ENCODE measurements at places on chromosomes 5 and 9.

DNA sequence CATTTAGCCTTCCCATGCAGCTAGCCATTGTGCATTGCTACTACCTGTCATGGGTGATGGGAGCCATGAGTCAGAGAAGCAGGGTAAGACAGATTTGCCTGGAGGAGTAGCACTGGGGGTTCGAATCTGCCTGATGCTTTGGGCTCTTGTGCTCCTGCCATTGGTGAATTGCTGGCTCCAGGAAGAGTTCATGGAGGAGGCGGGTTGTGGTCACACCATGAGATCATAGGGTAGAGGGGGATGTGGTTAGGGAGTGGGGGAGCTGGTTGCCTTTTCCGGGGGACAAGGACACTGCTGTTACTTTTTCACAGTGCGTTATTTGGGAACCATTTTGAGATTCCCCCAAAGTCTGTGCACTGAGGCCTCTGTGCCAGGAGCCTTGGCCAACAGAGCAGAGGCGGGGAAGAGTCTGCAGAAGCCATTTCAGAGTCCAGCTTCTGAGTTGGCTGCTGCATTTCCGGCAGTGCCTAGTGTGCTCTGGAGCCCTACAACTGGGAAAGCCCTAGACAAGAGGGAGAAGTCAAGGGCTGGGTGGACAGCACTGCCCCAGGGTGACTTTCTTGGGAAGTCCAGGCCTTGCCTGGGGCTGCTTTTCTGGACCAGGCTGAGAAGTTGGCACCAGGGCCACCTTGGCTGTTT is 6.2 kb downstream of the ANGPTL2 start:
- no peaks in the 10 kb centered on the region for H3K27me3 ChIP-seq
- no peak for DNase-seq
- no peak overlapping the region for H3K27ac ChIP-seq
- no peak overlapping the region for H3K4me3 ChIP-seq
- H3K36me3 ChIP-seq: no peaks in the 10 kb centered on the region
- H3K4me1 ChIP-seq: peaks cover 31% of the 10 kb centered on the region

DNA sequence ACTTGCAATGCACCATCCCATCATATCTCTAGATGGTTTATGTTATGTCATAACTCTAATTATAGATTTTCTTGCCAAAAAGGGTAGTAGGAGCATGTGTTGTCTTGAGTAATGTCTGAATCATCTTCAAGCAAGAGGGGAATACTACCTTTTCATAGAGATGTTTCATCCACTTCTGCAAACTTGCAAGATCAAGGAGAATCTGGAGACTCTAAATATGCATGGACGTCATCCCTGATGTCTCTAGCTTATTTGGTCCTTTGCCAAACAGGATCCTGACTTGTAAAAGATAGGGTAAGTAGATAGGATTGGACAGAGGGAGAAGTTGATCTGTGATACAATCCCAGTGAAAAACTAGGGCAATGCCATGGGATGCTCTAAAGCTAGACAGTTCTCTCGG is 246.5 kb downstream of the DMRTA1 start:
- no peaks in the 10 kb centered on the region for H3K36me3 ChIP-seq
- no peaks in the 10 kb centered on the region for H3K27me3 ChIP-seq
- H3K4me1 ChIP-seq: no peaks in the 10 kb centered on the region
- H3K4me3 ChIP-seq: no peak overlapping the region
- DNase-seq: no peak

GRCh38 chr5:106415541-106415940 is 1255.2 kb downstream of the EFNA5 start:
- H3K4me1 ChIP-seq: no peaks in the 10 kb centered on the region
- H3K27me3 ChIP-seq: no peaks in the 10 kb centered on the region
- no peak overlapping the region for H3K4me3 ChIP-seq
- no peaks in the 10 kb centered on the region for H3K36me3 ChIP-seq
- no peak for DNase-seq
- H3K27ac ChIP-seq: no peak overlapping the region

GRCh38 chr5:180799194-180799593 is 3.4 kb downstream of the MGAT1 start:
- H3K27ac ChIP-seq: no peak overlapping the region
- H3K4me1 ChIP-seq: peaks cover 45% of the 10 kb centered on the region
- H3K4me3 ChIP-seq: no peak overlapping the region
- 0 out of 2 replicates have a peak, but pooled peaks cover 6% of the 10 kb centered on the region for H3K36me3 ChIP-seq

Measured in MM.1S (cell line).